Activated B cell treated with CpG ODN at 0.5 μM for 24 hours (primary cell): ENCODE measurements at places on chromosomes 2 and 18.
A peak's percentile ranks its signal among the peaks of the same experiment; 100 is the strongest.

GRCh38 chr18:51074605-51075004 is 44.6 kb downstream of the SMAD4 start:
- H3K27ac ChIP-seq = peak overlapping the region; percentile 15
- H3K27me3 ChIP-seq = no peaks in the 10 kb centered on the region
- peaks cover 78% of the 10 kb centered on the region for H3K36me3 ChIP-seq
- DNase-seq = no peak

GRCh38 chr2:70340761-70341476 is 39.1 kb upstream of the FAM136A start:
- H3K36me3 ChIP-seq = no peaks in the 10 kb centered on the region
- no peak for DNase-seq
- H3K4me1 ChIP-seq = no peaks in the 10 kb centered on the region
- no peak overlapping the region for H3K4me3 ChIP-seq
- peaks cover 25% of the 10 kb centered on the region for H3K27me3 ChIP-seq

GRCh38 chr2:106646605-106647004 is 159.4 kb downstream of the CD8B2 start:
- H3K27me3 ChIP-seq = peaks cover 7% of the 10 kb centered on the region
- DNase-seq = no peak
- no peak overlapping the region for H3K4me3 ChIP-seq

DNA sequence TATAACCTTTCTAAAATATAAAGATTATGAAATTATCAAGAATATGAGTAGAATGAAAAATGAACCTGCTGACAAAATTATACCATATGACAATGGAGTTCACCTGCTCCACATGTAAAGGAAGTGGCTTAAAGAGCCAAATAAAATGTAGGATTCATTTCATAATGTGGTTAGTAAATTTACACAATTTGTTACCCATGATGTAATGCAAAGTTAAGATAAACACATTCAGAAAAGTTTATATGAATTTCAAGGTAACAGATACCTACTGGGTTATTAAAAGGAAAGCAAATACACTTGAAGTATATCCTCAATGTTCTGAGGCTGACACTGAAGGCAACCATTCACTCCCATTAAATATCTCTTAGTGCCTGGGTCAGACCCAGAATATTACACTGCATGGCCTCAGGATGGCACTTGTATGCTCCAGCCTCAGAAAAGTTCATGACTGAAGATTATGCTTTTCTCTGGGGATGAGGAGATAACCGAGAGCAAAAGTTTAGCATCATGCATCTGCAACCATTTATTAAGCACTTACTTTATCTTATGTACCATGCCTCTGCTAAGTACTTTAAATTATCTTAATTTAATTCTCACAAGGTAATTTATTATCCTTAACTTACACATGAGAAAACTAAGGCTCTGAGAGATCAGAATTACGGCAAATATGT is 6.2 kb downstream of the STRN start:
- peaks cover 8% of the 10 kb centered on the region for H3K36me3 ChIP-seq
- H3K27me3 ChIP-seq = no peaks in the 10 kb centered on the region
- no peak overlapping the region for H3K27ac ChIP-seq
- H3K4me1 ChIP-seq = peaks cover 32% of the 10 kb centered on the region
- no peak for DNase-seq
- no peak overlapping the region for H3K4me3 ChIP-seq
